ENCODE measurements at places on chromosomes 1 and 21.

- DNase-seq, result no peak
Measured at GRCh38 chr21:43912500-43912899, 47.5 kb downstream of the AGPAT3 start.

- DNase-seq, result no peak
Measured at GRCh38 chr1:7555391-7556185, 215.5 kb upstream of the VAMP3 start.

- DNase-seq, result no peak
Measured at GRCh38 chr1:190864013-190864641, 386.5 kb upstream of the BRINP3 start.

DNA sequence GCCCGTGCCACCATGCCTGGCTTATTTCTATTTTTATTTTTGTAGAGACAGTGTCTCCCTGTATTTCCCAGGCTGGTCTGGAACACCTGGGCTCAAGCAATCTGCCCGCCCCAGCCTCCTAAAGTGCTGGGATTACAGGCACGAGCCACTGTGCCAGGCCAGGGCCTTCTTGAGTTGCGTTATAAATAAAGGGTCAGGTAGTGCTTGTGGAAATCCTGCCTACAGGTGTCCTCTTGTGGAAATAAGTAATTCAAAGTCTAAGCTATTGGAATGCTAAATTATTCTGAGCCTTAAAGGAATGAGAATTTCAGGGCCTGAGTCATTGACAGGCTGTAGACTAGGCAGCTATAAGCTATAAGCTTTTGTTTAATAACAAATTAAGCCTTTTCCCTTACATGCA, 8.1 kb upstream of the SFT2D2 start:
- DNase-seq, result no peak

DNA sequence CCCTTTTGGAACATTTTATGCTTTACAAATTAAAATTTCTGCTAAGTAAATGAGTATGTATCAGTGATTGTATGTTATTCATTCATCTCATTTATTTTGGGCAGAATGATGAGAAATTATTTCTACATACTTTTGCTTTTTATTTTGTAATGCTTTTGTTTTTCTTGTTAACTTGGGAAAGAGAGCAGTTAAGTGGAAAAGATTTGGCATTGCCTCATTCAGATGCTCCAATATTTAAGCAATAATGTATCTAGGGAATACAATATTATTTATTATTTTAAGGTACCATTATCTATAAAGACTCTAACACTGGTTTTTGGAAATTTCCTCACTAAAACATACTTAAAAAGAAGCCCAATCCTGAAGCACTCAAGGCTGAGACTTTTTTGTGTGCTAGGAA, 431.8 kb downstream of the NEGR1 start:
- DNase-seq, result no peak

DNA sequence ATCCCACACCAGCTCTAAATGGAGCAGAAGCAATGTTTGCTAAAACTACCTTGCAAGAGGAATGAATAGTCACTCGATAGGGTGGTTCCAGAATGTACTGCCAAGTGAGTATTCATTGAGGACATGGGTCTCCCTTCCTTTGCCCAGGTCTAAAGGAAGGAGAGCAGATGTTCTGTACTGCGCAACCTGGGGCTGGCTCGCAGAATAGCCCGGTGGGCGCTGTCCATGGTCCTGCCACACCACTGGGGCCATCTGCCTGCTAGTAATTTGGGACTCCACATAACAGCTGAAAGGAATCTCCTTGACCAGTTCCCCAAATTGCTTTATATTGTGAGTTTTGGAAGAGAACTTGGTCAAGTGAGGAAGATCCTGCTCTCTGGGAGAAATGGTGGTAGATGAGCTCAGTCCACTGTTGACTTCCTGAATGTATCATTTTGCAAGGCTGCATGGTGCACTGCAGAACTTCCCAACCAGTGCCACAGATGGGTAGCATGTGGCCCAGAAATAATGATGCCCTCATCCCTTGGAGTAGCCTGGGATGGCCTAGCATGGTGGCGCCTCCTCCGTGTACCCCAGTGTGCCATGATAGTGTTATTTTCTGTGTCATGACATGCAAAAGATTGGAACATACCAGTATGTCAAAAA, 5.7 kb downstream of the SLC6A17 start:
- peak; percentile 74 for DNase-seq

DNA sequence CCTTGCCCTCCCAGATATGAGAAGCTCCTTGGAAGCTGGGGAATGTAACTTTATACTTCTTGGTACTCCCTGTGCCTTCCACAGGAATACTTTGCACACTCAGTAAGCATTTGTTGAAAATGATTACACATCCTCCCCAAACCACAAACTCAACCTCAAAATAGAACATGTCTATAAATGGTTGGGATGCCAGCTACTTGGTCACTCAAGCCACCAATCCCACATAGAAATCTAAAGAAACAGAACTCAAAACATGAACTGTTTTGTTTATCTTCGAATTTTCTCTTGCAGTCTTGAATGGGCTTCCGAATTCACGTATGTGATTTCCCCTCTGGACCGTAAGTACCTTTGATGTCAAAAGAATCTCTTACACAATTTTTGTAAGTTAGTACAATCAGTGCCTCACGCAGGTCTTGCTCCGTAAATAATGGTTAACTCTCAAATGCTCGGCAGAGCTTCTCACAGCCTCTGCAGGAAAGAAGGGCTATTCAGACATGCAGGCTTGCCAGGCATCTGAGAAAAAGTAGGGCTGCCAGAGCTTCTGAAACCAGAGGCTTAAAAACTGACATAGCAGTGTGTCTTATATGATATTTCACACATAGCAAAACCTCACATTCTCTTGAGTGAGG, 26.9 kb downstream of the SORT1 start:
- DNase-seq, result peak; percentile 97

GRCh38 chr1:3125078-3125477, 56.1 kb downstream of the PRDM16 start:
- no peak for DNase-seq

DNA sequence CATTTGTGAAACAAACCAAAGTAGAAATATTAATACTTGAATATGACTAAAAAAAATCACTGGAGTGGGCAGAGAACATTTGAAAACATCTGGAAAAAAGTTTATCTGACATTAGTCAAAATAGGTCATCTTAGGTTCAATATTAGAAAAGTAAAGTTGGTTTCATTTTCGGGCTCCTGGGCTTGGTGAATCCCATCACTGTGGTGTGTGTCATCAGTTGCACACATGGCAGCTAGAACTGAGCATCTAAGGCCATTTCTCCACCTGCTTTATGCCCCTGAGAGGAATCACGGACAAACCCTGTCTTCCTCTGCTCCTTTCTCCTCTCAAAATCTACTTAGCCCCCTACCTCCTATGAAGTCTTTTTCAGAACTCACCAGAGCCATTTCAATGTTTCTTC, 5.4 kb downstream of the HSD11B1 start:
- peak; percentile 18 for DNase-seq

DNA sequence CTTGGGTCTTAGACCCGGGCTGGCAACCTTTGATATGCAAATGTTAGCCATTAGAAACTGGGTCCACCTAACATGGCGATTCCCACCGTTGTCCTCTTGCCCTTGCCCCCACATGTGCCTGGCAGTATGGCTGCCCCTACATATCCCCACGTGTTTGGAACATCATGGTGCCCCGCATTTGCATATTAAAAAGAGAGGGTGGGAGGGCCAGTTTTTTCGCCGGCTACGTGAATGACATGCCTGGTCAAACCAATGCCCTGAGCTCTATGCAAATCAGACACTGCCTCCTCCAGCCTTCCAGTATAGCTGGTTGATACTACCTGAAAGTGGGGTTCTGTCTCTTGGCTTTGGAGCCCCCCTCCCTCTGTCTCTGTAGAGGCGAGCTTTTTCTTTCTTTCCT, 133.0 kb downstream of the CDC42BPA start:
- no peak for DNase-seq

GRCh38 chr1:115647047-115647446, 5.3 kb downstream of the VANGL1 start:
- DNase-seq, result no peak

- DNase-seq, result peak; percentile 38
Measured at GRCh38 chr1:214292322-214292721, 11.4 kb downstream of the SMYD2 start.

DNA sequence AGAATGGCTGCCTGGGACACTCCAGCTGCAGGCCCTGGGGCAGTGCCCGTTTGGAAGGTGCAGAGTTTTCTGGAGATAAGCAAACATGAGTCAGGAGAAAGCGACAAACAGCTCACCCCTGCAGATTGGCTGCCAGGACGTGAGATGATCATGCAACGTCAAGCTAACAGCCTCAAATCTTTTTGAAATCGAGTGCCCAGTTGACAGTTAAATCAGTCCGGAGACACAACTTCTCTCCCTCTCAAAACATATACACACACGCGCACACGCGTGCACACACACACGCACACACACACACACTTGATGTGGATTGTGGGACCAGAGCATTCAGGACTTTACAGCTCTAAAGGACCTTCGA, 49.4 kb downstream of the TENT5C start:
- DNase-seq, result no peak

GRCh38 chr1:196608390-196609369, at the start of gene KCNT2:
TSS of gene KCNT2 (minus strand) at chr1:196608440. CDS start at chr1:196608309, 131 bp downstream.
- DNase-seq, result peak; percentile 86

GRCh38 chr1:31703431-31704270, at the start of gene COL16A1:
TSS of gene COL16A1 (minus strand) at chr1:31704017. CDS start at chr1:31702193, 1,824 bp downstream.
- peak; percentile 38 for DNase-seq

DNA sequence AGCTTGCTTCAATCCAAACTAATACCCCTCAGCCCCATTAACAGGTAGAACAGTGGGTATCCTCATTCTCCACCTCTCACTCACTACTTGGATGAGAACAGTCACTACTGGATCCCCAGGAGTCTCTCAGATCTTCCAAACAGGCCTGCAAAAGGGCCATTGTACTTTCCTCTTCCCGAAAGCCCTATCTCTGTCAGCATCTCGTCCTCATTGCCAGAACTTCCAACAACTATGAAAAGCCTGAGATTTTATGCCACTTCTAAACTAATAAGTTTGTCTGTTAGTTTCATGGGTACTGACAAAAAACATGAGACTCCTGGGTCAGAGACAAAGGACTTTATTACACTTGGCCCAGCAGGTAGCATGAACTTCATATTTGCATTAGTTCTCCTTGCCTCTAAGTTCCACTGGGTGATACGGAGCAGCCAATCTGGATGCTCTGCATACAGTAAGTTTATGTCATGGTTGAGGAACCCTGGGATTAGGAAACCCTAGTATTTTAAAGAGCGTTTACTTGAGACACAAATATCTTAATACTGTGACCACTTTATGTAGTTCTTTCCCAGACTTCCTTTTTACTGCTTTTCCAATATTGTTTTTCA, 38.1 kb downstream of the VANGL2 start:
- DNase-seq, result no peak

DNA sequence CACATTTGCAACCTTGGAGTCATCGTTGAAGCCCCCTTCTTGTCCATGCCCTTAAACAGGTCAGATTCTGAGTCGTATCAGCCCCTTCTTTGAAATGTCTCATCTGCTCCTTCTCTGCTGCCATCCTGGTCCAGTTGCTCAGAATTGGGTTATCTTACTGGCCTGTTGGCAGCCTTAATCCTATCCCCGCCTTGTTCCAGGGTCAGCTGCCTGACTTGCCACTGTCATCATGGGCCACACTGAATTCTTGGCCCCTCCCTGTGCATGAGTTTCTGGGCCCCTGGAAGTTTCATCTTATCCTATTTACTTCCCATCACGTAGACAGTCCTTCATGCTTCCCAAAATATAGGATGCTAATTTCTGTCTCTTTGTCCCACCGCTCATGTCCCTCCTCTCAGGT, 23.7 kb downstream of the IRF2BP2 start:
- DNase-seq, result no peak

DNA sequence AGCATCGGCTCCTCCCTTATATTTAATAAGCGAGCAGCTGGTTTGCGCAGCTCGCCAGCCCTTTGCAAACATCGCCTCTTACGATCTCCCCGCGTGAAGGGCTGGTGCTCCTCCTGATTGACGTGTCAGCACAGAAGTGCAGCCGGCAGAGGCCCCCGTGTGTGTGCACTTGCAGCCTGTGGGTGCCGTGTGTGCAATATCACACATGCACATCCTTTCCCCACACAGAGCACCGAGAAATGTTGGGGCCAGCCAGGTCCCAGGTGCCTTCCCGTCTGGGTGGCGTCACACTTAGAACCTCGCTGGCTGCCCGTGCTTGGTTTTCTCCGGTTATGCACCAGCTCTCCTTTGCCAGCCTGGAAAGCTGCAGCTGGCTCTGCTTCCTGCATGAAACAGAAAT, 126.6 kb upstream of the AJAP1 start:
- DNase-seq, result no peak

DNA sequence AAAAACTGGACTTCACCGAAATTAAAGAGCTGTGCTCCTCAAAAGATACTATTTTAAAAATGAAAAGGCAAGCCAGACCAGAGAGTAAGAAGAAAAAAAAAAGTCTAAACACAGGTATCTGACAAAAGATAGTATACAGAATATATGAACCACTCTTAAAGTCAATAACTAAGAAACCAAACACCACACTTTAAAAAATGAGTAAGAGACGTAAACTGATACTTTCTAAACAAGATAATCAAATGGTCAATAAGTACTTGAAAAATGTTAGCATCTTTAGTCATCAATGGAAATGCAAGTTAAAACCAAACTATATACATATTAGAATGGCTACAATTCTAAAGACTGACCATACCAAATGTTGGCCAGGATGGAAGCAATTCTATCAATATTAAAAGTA, 77.6 kb downstream of the EVI5 start:
- no peak for DNase-seq

DNA sequence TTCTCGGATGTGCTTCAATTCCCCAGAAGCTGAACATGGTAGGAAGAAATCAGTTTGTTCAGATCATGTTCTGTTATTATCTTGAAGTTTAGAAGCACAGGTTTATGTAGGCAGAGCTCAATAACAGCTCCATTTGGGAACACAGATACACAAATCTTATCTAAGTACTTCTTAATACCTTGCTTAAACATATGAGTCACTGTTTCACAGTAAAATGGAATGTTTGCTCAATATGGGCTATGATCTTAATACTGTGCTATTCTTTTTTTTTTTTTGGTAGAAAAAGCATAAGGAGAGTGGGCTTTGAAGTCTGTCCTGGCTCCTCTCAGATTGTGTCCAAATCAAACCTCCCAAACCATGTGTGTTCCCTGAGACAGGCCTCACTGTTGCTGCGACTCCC, 13.4 kb downstream of the PROK1 start:
- peak; percentile 74 for DNase-seq
